CD8-positive, alpha-beta T cell (primary cell): ENCODE measurements at places on chromosomes 6 and 20. TPM values are rescaled to one million over a fixed set of nuclear protein-coding genes. Genes with fewer than 3 reads are reported as not detected.

The EMILIN3 gene
- not detected for total RNA-seq

The ACSS1 gene
- 17.7 TPM for total RNA-seq

The IMPG1 gene
- total RNA-seq, result not detected

The NT5E gene
- total RNA-seq, result 13.0 TPM

The UBE2C gene
- total RNA-seq, result not detected

The PPP1R16B gene
- total RNA-seq, result 128 TPM

The PAX1 gene
- total RNA-seq, result not detected

The ENTPD6 gene
- 70.1 TPM for total RNA-seq

The STK38 gene
- total RNA-seq, result 38.7 TPM

The RRAGD gene
- 5.6 TPM for total RNA-seq

The KHDC1L gene
- not detected for total RNA-seq

The CTCFL gene
- total RNA-seq, result not detected

The PRSS16 gene
- 0.62 TPM for total RNA-seq

The BTN1A1 gene
- total RNA-seq, result not detected

The TNXB gene
- 9.7 TPM for total RNA-seq

The GPR6 gene
- total RNA-seq, result not detected

The POU5F1 gene
- total RNA-seq, result not detected

The PRPH2 gene
- not detected for total RNA-seq

The ZNF341 gene
- 2.9 TPM for total RNA-seq

The C20orf144 gene
- 0.27 TPM for total RNA-seq

The ENPP1 gene
- total RNA-seq, result not detected

The TRIM31 gene
- not detected for total RNA-seq

The RSPO4 gene
- total RNA-seq, result 0.19 TPM

The FAM83C gene
- not detected for total RNA-seq

The ZBTB2 gene
- total RNA-seq, result 22.1 TPM

The GSTA1 gene
- not detected for total RNA-seq

The IL20RA gene
- total RNA-seq, result not detected

The ADGRB3 gene
- total RNA-seq, result not detected

The PPP1R14C gene
- not detected for total RNA-seq

The MYBL2 gene
- 0.49 TPM for total RNA-seq

The HMGCLL1 gene
- not detected for total RNA-seq

The SYCP2L gene
- not detected for total RNA-seq

The RHAG gene
- not detected for total RNA-seq

The CRISP2 gene
- total RNA-seq, result not detected

The ZSCAN31 gene
- total RNA-seq, result 1.9 TPM

The HLA-DQA1 gene
- 5.5 TPM for total RNA-seq

The RFX6 gene
- not detected for total RNA-seq

The AIG1 gene
- total RNA-seq, result 5.0 TPM

The CABLES2 gene
- 4.5 TPM for total RNA-seq

The TXLNB gene
- total RNA-seq, result 0.72 TPM

The SFT2D1 gene
- 7.3 TPM for total RNA-seq

The ZHX3 gene
- 4.4 TPM for total RNA-seq

The ETV7 gene
- total RNA-seq, result 0.30 TPM

The CALHM6 gene
- 2.9 TPM for total RNA-seq

The BMP2 gene
- total RNA-seq, result not detected
